Tongue (tissue), 3 donors: ENCODE measurements at places on chromosomes 16 and 17.
A peak's percentile ranks its signal among the peaks of the same experiment; 100 is the strongest.

- no peak for DNase-seq
These were observed 24.0 kb downstream of the METRNL start for GRCh38 chr17:83103200-83103942.

- no peak for DNase-seq
These were observed 41.5 kb upstream of the MED9 start for GRCh38 chr17:17435323-17435722.

DNA sequence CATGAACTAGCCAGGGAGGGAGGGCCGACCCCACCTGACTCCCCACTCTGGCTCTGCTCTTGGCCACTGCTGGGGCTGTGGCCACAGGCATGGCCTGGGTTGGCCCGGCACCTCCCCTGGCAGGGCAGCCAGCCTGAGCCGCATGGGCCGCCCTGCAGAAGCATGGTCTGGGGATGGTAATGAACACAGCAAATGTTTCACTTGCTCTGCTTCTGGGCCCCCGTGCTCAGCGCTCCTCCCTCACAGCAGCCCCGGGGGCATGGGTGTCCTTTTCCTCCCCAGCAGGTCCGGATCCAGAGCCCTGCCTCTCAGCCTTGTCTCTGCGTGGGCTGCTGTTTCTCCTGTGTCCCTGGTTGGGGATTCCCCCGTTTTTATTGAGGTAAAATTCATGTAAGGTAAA is 30.9 kb upstream of the KCNJ12 start:
- no peak for DNase-seq

DNA sequence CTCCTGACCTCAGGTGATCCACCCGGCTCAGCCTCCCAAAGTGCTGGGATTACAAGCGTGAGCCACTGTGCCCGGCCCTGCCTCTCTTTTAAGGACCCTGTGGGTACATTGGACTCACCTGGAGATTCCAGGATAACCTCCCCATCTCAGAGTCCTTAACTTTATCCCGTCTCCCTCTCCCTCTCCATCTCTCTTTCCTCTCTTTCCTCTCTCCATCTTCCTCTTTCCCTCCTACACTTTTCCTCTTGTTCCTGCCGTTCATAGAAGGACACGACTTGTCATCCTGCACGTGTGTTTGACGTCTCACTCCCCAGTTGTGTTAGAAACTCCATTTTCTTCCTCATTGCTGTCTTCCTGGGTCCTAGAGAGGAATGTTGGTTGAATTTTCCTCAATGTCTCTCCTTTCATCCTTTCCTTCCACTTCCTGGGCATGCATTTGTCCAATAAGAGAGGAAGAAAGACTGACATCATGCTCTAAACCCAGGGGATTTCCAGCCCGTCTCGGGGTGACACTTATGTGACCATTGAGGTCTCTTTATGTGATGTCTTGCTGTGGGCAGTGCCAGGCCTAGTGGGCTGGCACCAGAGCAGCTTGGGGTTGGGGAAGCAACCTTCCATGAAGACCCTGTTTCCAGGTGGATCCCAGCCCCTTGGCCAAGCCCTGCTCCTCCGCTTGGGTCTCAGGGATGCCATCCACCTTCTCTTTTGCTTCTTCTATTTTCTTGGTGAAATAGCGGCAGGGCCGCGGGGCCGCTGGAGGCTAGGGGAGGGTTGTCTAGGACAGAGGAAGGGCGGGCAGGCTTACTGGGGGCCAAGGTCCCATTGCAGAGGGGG is 39.8 kb upstream of the IRF8 start:
- DNase-seq: no peak

DNA sequence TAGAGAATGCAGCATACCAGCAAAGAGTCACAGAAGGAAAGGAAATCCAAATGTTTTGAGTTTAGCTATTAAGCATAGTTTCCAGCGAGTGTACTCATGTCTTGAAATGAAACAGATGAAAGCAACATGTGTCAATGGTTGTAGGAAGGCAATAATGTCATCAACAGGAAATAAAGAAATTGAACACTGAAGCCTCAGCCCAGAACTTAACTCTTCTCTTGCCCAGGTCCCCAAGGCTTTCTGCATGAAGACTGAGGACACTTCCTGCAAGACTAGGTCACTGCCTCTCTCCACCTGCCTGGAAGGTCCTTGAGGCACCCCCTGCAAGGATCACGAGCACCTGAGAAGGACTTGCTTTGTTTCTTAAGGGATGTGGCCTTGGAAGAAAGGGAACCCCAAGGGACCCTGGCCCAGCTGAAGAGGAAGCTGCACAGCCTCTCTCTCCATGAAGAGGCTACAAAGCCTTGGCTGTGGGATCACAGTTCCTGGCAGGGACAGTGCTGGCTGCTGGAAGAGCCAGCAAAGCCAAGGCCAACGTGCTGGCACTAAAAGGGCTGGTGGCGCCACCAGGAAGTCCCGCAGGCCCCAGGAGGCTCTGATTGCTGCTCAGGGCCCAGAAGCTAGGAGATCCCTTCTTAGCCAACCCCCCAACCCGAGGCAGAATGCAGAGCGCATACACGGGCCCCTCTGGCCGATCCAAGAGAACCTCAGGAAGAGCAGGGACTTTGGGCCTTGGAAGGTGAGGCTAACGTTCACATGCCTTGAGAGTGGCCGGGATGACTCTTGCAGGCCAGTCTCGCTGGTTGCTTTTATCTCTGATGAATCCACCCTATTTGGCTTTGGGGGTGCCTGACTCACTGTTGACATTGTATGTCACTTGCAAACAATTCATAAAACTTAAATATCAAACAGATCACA is 23.4 kb upstream of the AXIN2 start:
- DNase-seq: peak; percentile 39
